Stimulated activated CD8-positive, alpha-beta memory T cell treated with anti-CD3 and anti-CD28 coated beads, Interleukin-7, amount 100 ng/mL, for 1 hour (primary cell): ENCODE measurements at places on chromosomes 2 and 18.

GRCh38 chr2:223054193-223054781 lies 2.3 kb downstream of the KCNE4 start:
- no peak for DNase-seq

DNA sequence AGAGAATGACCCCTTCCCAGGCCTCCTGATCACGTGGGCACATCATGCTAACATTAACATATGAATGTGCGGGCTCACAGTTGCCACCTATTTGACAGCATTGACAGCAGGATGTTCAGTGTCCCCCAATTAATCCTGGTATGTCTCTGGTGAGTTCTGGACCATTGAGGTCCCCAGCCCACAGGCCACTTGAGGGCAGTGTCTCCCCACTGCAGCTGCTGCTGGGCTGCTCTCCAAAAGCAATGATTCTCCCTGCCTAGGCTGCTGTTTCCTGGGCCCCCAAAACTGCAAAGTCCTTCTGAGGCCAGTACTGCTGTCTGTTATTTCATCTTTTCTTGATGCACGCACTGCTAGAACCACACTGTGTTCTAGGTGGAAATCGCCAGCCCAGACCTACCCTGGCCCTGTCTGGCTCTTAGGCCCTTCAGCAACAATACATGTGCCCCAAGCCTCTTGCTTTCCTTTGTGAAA lies 52.7 kb upstream of the MAPK4 start:
- no peak for DNase-seq

DNA sequence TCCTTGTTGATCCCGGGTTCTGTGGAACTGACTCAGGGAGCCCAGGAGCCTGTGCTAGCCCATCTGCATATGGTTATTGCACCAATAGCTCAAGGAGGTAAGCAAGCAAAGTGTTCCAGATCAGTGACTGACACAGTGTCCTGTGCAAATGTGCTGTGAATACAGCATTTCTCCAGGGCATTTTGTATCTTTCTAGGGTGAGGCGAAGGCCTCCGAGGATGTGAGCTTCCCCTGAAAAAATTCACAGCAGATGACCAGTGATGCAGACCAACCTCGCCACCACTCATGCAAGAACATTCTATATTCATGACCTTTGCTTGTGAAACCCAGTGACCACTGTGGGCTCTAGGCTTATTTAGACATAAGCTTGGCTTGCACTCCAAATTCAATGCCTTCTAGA lies 15.2 kb upstream of the NT5DC4 start:
- DNase-seq = no peak

DNA sequence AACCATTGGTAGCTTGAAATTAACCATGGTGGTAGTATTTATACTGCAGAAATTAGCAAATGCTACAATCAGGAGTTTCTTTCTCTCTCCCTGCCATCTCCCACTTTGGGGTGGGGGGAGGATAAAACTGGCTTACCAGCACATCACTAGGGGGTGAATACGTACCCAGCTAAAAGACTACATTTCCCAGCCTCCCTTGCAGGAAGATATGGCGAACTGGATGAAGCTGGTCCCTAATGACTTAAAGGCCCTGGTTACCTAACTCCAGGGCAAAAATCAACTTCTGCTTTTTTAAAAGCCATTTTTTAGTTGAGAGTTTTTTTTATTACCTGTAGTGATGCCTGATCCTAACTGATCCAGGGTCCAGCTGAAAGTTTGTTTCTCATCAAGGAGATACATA lies 70.3 kb upstream of the RAB12 start:
- no peak for DNase-seq

DNA sequence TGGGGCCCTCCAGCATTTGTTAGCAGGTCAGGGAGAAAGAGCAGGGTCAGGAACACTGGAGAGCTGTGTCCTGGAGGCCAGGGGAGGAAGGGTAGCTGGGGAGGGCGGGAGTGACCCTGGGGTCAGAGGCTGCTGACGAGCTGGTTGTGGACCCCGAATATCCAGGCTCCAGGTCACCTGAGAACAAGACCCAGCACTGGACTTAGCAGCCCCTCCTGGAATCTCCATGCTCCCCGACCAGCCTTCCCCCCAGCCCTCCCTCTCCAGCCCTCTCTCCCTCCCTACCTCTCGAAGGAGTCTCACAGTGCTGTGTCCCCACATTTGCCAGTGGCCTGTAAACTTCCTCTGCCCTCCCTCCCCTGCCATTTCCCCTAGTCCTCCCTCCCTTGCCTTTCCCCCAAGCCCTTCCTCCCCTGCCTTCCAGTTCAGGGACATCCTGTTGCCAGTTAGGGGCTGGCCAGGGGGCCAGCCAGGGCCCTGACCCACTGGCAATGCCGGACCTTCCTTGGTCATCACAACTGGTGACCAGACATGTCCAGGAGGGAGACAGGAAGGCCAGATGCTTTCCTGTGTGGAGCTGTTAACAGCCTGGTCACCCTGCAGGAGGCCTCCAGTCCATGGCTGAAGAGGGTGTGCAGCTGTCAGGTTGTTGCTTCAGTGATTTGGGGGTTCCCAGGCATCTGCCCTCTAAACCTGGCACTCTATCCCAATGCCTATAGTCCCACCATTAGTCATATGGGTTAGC lies 50.0 kb upstream of the FAHD2A start:
- no peak for DNase-seq

- DNase-seq = no peak
Measured at GRCh38 chr18:40006634-40007033, 1948.4 kb upstream of the PIK3C3 start.

DNA sequence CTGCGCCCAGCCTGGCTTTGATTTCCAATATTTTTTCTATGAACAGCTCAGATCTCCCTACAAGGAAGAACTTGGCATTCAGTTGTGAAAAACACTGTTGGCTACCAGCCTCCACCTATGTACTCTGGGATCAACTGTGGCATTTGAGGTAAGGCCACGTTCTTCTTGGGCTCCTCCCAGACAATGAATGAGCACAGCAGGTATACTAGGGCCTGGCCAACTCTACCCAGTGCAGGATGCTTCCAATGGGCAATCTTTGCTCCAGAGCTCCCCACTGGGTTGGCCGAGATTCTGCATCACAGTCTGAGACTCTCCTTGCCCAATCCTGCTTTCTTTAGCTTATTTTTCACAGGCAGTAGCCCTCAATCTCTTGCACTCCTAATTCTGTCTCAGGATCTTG lies 75.9 kb downstream of the TMEM131 start:
- DNase-seq = no peak

- no peak for DNase-seq
Measured at GRCh38 chr2:181421131-181421458, 36.1 kb upstream of the ITGA4 start.

GRCh38 chr2:132581991-132582738 lies 87.8 kb downstream of the LYPD1 start:
- no peak for DNase-seq
